NCI-H1694 treated with DMSO at 0.1 percent for 48 hours (cell line): ENCODE measurements at places on chromosomes 11 and 22.

- DNase-seq: no peak
Observed at GRCh38 chr11:65778901-65779668, 1.7 kb downstream of the AP5B1 start.

GRCh38 chr22:46079861-46080821, 70.2 kb upstream of the PPARA start:
- DNase-seq: peak; percentile 81

GRCh38 chr11:32829680-32830412, at the start of gene PRRG4:
Gene PRRG4, plus strand, starts transcription at chr11:32829927. Its CDS starts 603 bp downstream, at chr11:32830530.
- DNase-seq: no peak

GRCh38 chr22:24146791-24147353, 34.4 kb upstream of the SUSD2 start:
- DNase-seq: peak; percentile 45

GRCh38 chr22:18110954-18111758, 547 bp downstream of the TUBA8 start:
- no peak for DNase-seq

GRCh38 chr11:15968461-15969130, 387.8 kb downstream of the SOX6 start:
- DNase-seq: no peak

DNA sequence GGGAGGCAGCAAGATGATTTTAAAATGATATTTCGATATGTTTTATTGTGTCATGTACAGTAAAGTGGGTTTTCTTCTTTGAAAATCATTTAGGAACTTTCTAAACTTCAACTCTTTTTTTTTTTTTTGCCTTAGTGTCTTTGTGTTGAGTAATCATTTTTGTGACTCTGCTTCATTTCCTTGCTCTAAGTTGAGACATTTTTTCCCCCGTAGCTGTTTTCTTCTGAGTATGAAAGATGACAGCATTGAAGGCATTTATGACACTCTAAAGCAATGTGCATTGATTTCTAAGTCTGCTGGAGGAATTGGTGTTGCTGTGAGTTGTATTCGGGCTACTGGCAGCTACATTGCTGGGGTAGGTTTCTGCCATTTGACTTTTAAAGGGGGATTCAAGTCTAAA, 23.5 kb downstream of the RRM1 start:
- no peak for DNase-seq

GRCh38 chr11:63908631-63909401, 8.1 kb downstream of the RCOR2 start:
- DNase-seq: no peak

- no peak for DNase-seq
Observed at GRCh38 chr11:126415669-126416420, 60.4 kb downstream of the ST3GAL4 start.
